ENCODE measurements at places on chromosomes 16 and 17.
A peak's percentile ranks its signal among the peaks of the same experiment; 100 is the strongest.

- no peak for DNase-seq
Observed at GRCh38 chr17:30134551-30134950, 17.9 kb downstream of the NSRP1 start.

DNA sequence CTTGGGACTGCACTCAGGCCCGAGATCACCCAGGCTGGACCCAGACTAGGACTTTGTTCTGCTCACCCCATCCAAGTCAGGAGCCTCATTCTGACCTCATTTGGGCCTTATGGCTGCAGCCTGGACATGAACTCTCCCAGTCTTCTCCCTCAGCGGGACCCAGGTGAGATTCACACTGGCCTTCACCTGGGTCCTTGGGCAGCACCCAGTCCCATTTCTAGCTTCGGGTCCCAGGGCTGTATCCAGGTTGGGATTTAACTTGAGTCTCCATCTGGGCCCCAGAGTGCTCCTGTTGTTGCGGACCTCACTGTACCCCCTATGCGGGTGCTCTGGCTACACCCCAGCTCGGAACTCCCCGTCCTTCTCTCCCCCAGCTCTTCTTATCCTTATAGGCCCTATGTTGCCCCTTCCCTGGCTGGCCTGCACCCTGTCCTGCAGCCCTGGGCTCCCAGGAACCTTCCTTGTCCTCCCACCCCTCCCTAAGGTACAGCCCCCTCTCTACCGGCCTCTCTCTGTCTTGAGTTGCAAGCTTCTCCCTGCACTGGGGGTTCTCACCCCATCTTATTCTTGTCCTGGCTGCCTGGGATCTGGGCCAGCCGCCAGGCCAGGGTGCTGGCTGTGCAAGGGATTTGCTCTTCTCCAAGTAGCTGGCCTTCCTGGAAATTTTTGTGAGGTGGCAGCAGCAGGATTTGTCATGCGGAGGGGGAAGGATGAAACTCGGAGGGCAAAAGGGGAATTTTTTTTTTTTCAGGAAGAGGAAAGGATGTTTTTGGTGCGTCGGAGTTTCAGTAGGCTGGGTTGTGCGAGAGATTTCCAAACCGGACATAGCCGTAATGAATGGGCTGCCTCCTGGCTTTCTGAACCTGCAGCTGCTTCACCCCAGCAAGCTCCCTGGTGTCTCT lies 904 bp downstream of the MAP2K3 start:
- DNase-seq = no peak

GRCh38 chr16:22369221-22369811 lies 5.1 kb downstream of the CDR2 start:
- no peak for DNase-seq

DNA sequence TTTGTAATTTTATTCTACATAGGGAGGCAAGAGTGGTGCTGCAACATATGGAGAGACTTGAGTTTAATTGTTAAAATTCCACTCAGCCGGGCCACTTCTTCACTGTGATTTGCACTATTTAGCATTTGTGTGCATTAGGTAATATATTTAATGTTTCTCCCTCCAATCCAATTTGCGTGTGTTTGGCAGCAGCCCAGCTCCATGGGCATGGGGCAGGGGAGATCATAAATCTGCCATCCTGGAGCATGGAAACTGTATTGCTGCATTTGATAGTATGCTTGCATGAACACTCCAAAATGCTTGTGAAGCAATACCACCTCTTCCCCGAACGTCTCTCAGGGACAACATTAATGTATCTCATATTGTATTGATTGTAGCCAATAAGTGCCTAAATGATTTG lies 339.1 kb upstream of the RBFOX1 start:
- no peak for DNase-seq

DNA sequence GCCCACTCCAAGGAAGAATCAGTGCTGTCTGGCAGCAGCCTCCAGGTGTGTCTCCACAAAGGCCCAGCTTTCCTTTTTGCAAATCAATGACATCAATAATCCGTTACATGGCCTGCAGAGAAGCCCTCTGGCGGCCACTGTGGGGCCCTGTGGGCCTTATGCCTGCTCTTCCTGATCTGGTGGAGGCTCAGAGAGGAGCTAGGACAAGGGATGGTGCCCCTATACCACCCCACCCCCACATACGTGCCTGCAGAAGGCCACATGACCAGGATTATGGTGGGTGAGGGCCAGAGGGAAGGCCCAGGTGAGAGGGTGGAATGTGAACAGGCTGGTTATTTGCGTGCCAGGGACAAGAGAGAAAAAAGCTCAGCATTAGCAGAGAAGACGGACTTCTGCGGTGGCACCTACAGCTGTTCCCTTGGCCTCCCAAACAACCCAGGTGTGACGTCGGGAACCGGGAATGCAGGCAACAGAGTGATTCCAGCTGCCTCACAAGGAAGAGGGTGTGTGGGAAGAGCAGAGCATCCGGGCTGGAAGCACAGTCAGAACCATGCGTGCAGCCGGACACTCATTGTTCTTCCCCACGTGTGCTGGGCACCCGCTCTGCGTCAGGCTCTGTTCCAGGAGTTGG lies 22.5 kb downstream of the EIF4A3 start:
- DNase-seq = peak; percentile 44

GRCh38 chr17:16486373-16487250 lies 5.4 kb downstream of the LRRC75A start:
- no peak for DNase-seq

- no peak for DNase-seq
Observed at GRCh38 chr17:66663041-66663606, 171.8 kb upstream of the CACNG5 start.

GRCh38 chr17:35740997-35741931 lies 9.8 kb downstream of the RASL10B start:
- DNase-seq = no peak

DNA sequence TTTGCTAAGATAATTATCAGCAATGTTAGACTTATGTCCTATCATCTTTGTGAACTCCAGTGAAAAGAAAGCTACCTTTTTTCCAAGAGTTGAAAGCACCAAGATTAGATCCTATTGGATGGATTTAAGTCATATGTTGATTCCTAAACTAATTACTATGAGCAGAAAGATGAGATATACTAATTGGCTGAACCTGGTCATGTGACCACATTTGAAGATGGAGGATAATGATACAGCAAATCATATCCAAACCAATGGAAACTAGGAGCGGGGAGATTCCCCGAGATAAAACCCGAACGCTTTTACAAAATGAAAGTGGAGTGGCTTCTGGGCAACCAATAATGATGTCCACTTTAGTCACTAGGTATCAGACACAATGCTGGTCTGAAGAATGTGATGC lies 1060.2 kb upstream of the EEF2KMT start:
- DNase-seq = no peak

GRCh38 chr17:73104450-73104849 lies 12.0 kb upstream of the SLC39A11 start:
- no peak for DNase-seq

- DNase-seq = peak; percentile 66
Observed at GRCh38 chr17:50206604-50207293, 5.3 kb upstream of the COL1A1 start.

DNA sequence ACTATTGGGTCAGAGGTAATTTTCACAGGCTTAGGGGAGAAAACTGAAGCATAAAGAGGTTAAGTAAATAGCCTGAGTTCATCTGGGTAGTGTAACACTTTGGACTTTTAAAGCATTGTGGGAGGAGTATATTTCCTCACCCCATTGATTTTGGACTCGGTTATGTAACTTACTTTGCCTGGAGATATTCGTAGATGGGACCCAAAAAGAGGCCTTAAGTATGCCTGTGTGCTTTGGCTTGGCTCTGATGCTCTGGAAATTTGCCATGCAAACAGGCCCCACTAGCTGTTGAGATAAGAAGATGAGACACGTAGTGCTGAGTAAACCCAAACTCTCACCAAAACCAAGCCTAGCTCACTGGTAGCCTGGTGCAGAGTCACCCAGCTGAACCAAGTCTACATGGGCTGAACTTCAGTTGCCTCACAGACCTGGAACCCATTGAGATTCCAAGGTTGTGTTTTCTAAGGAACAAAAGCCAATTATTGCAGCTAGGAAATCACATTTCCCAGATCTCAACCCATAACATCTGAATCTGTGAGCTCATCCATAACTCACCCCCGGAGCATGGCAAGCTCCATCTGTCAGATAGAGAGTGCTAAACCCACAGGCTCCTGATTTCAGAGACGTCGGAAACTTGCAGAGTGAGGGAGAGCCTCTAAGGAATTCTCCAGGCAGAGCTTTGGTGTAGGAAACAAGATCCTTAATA lies 536.0 kb upstream of the C16orf82 start:
- no peak for DNase-seq

DNA sequence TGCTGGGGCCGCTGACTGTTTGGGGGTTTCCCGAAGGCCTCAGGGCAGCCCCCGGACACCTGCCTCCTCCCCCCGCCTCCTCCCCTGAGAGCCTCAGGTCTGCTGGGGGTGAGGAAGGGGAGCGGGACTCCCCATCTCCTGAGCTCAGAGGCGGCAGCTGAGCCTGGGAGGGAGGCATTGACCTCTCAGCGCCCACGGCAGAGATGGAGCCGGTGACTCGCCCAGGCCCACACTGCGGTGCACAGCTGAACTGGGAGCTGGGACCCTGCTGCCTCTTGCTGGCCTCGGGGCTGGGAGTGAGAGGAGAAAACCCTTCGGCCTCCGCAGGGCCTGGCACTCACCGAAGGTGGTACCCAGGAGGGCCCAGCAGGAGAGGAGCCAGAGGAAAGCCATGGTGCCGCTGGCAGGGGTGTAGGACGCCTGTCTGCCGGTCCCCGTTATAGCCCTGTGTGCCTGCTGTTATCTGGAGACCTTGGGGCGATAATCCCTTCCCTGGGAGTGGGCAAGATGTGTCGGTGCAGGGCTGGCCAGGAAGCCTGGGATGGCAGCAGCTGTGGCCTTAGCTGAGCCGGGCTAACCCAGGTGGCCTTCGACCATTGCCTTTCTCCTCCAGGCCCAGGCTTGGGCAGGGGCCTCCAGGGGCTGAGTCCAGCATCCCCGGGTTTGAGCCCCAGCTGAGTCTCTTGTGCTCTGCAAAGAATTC lies at the start of gene CTRB2:
CTRB2 (minus strand) TSS at position 413 of the 703 bp plus-strand sequence; CDS start at position 393, 20 bp downstream.
- DNase-seq = no peak

GRCh38 chr17:46163316-46163715 lies 29.9 kb downstream of the KANSL1 start:
- DNase-seq = no peak

GRCh38 chr16:57531635-57532265 lies 4.6 kb downstream of the CCDC102A start:
- DNase-seq = peak; percentile 51

GRCh38 chr17:17724307-17725010 lies 43.2 kb downstream of the RAI1 start:
- no peak for DNase-seq

DNA sequence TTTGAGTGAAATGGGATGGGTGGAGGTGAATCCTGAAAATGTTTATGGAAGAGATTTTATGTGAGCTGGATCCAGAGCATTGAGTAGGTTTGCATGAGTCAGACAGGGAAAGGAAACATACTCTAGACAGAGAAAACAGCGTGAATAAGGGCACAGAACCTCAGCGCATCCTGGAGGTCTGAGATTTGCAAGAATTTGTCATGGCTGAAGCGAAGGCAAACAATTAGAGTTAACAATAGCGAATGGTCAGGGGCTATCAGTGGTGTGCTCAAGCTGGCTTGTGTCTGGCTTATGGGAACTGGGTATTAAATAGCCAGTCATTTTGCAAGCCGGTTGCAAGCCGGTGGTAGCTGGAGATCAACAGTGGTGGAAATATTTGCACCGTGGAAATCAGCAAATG lies 36.4 kb downstream of the MAP2K6 start:
- no peak for DNase-seq

GRCh38 chr17:67165201-67165600 lies 79.8 kb downstream of the HELZ start:
- DNase-seq = no peak

- DNase-seq = no peak
Observed at GRCh38 chr17:8345951-8346665, 6.5 kb downstream of the ODF4 start.

DNA sequence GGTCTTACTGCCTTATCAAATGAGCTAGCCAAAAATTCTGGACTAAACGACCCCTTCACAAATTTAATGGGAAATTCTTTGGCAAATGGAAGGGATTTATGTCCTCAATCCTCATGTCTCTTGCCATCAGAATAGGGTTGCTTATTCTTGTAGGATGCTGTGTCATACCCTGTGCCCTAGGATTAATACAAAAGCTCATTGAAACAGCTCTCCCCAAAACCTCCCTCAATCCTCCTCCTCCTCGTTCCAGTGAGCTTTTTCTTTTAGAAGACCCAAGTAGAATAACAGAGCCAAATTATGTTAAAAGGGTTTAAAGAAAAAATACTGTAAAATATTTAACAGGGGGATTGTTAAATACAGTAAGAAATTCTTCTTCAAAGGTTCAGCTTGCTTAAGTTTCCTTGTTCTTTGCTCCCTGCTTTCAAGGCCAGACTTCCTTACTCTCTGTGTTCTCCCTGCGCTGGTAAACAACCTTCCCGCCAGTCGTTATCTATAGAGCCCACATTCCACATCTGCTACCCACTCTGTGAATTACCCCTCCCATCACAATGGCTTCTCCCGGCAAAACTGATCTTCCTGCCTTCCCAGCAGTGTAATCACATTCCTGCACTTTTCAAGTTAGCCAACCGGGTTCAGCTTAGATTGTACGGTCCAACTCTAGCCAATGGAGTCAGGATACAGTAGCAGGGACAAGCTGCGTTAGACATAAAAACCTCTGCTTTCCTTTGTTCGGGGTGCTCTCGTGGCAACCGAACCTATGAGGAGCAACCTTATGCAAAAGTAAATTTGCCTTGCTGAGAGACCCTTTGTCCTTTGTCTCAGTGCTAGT lies 9.7 kb downstream of the HPR start:
- DNase-seq = no peak

Data from activated effector memory CD4-positive, alpha-beta T cell treated with anti-CD3 and anti-CD28 coated beads, Interleukin-2, amount 50 U/mL, for 16 hours (primary cell).